ENCODE measurements at places on chromosomes 4 and X.

- DNase-seq: no peak
Measured at GRCh38 chr4:53917729-53918128, 146.7 kb downstream of the CHIC2 start.

DNA sequence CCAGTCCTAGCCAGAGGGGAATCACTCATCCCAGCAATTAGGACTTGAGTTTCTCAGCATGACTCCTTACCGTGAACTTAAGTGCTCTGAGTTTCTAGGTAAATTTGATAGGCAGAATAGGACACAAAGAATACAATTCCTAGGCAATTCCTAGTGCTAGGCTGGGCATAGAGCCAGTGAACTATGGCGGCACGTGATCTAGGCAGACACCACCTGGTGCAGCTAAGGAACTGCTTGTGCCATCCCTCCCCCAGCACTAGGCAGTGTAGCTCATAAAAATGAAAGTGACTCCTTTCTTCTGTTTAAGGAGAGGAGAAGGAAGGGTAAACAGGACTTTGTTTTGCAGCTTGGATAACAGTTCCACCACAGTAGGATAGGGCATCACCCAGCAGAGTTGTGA is 736.3 kb upstream of the PCDH7 start:
- no peak for DNase-seq

DNA sequence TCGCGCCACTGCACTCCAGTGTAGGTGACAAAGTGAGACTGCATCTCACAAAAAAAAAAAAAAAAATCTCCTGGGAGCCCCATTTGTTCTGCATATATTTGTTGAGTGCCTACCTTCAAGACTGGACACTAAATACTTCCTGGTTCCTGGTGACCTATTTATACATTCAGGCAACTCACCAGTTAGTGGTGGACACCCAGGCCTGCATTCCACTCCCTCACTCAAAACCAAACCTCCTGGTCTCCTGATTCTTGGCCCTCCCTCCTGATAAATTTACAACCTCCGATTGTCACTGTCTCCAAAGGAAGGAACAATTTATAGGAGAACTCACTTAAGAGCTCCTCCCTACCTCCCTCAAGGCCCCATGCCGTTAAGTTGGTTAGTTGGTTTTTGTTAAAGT is 3.1 kb downstream of the SYAP1 start:
- DNase-seq: no peak

DNA sequence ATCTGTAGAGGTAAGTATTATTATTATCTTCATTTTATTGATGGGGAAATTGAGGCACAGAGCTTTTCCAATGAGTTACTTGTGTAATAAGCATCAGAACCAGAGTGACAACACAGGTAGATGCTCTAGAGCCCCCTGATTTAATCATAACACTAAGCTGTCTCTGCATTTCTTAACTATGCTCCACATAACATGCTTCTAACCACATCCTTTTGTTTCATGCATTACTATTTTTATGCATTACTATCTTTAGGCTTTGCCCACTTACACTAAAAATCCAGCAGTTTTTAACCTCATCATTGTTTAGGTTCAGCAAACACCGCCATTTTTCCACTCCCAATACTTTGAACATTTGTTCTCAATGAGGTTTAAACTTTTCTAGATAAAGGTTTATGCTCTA is 1900.8 kb upstream of the PCDH10 start:
- DNase-seq: no peak

GRCh38 chr4:6720202-6720699 is 4.3 kb downstream of the BLOC1S4 start:
- peak; percentile 84 for DNase-seq

DNA sequence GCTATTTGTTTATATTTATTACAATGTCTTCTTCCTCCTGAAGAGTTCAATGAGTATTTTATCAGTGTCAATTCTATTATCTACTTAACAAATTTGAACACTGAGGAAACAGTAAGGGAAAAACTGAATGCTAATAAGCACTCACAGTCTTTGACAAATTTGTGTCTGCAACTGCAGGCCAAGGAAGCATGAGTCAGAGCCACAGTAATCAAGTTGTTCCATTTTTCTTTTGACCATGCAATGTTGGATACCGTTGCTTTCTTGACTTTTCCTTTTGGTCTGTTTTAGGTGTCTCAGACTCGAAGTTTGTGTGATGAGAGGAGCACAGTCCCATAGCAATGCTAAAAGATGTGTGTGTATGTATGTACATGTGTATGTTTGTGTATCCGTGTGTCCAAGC is 359.6 kb downstream of the IL1RAPL1 start:
- DNase-seq: no peak

- DNase-seq: no peak
Measured at GRCh38 chr4:53119680-53120079, 246.2 kb downstream of the SCFD2 start.

DNA sequence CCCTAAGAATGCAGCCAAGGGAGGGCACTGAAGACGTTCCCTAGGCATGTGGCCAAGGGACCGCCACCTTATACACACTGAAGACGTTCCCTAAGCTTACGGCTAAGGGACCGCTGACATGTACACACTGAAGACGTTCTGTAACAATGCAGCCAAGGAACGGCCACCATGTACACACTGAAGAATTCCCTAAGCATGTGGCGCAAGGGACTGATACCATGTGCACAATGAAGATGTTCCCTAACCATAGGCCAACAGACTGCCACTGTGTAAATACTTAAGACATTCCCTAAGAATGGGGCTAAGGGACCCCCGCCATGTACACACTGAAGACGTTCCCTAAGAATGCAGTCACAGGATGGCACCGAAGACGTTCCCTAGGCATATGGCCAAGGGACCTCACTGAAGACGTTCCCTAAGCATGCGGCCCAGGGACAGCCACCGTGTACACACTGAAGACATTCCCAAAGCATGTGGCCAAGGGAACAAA is 36.1 kb downstream of the DHRSX start:
- DNase-seq: no peak

DNA sequence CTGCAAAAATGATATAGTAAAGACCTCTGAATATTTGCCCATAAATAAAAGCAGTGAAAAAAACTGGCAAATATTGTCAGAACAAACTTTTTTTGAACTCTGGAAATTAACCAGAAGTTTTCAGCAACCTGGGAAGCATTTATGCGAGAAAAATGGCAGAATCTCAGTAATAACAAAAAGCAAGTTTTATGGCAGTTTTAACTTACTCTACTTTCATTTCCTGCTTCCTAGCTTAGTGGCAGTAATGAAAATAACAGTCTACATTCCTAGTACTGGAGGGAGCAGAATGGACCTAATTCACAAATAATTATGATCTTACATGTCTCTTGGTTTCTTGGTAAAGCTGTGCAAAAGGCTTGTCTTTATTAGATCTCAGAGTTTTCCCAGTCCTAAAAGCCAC is 460.1 kb downstream of the NAF1 start:
- DNase-seq: no peak

- no peak for DNase-seq
Measured at GRCh38 chrX:137290011-137290410, 256.2 kb upstream of the GPR101 start.

DNA sequence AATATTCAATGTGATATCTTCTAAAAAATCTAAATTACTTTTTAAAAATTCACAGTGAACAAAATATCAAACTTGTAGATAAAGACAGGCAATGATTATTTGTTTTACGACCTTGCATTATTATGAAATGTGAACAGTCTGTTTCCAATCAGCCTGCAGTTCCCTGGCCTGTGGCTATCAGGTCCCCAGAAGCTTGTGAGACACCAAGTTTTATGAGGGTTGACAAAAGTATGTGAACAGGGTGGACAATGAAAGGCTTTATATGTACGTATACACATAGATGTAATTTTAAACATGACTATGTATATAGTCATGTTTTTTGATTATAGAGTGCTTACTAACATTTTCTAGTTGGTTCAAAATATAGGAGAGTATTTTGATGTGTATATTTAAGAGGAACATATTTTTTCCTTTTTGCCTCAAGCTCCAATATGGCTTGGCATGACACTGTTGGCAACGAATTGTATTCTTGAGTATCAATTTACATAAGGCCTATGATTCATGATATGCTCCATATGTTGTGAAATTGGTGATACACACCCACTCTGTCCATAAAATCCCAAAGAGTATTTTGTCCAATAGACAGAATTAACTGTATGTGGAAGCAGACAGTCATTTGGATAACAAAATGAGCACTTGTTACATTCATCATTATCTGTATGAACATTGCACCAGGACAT is 55.7 kb downstream of the BTC start:
- DNase-seq: no peak

DNA sequence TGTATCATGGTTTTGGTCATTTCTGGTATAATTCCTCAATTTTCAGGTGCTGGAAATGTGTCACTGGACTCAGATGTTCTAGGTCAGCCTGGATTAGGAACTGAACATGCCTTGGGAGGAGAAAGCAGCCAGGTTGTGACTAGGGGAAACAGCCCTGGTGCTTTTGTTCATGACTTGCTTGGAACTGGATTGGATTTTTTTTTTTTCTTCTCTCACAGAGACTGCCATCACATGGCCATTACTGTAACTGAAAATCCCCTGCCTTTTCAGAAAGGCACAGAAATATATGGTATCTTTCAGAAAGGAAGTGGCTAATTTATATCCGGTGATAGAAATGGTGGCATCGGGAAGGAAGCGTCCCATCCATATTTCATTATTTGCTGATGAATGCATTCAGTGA is 34.6 kb downstream of the SEPTIN11 start:
- DNase-seq: no peak

GRCh38 chrX:9558615-9559014 is 93.8 kb downstream of the TBL1X start:
- no peak for DNase-seq

- no peak for DNase-seq
Measured at GRCh38 chr4:118740869-118741268, 55.7 kb downstream of the METTL14 start.

- no peak for DNase-seq
Measured at GRCh38 chr4:40043786-40044185, 12.9 kb upstream of the N4BP2 start.

- no peak for DNase-seq
Measured at GRCh38 chr4:13522282-13523104, 21.8 kb downstream of the NKX3-2 start.

DNA sequence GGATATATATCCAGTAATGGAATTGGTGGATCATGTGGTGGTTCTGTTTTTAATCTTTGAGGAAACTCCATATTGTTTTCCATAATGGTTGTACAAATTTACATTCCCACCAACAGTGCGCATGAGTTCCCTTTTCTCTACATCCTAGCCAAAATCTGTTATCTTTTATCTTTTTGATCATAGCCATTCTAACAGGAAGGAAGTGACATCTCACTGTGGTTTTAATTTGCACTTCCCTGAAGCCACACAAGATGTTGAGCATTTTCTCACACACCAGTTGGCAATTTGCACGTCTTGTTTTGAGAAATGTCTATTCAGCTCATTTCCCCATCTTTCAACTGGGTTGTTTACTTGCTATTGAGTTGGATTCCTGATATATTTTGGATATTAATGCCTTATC is 194.9 kb downstream of the CBLL2 start:
- DNase-seq: no peak

DNA sequence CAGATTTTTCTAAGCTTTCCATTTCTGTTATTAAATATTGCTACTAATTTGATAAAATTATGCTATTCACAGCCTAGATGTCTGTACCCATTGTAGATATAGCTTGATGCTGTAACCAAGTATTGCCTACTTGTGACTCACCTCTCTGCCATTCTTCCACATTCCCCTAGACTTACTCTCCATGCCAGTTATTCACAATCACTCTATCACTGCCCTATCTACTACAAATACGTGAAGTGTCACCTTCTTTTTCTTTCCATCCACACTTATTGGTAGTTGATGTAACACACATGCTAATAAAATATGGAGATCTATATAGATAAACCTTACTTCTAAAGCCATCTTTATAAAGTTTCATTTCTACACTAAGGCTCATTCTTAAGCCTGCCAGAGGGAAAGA is 179.4 kb upstream of the PACRGL start:
- no peak for DNase-seq

- no peak for DNase-seq
Measured at GRCh38 chrX:40245488-40246071, 147.8 kb upstream of the BCOR start.

DNA sequence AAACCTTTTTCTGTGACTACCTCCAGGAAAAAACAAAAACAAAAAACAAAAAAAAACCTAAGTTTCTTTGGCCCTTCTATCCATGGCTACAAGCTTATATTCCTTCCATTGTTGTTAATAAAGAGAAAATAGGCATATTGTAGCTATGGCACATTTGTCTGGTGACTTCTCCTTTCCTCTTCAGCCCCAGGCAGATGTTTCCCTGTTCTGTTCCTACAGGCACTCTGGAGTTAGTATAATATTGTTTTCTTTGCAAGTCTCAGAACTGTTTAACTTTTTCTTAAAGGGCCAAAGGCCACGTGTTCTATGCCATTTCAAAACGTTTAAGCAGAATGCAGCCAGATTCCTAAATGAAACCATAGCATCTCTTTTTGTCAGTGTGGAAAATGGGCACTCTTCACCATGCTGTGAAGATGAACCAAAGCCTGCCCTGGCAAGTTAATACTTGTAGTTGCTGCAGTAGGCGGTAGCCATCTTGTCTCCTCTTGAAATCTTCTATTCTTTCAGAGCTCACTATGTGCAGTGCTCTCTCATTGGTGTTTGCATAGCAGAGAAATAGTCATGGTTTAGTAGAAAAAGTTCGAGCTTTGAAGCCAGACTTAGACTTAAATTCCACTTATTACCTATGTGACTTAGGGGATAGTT is 44.8 kb upstream of the MTMR1 start:
- no peak for DNase-seq

DNA sequence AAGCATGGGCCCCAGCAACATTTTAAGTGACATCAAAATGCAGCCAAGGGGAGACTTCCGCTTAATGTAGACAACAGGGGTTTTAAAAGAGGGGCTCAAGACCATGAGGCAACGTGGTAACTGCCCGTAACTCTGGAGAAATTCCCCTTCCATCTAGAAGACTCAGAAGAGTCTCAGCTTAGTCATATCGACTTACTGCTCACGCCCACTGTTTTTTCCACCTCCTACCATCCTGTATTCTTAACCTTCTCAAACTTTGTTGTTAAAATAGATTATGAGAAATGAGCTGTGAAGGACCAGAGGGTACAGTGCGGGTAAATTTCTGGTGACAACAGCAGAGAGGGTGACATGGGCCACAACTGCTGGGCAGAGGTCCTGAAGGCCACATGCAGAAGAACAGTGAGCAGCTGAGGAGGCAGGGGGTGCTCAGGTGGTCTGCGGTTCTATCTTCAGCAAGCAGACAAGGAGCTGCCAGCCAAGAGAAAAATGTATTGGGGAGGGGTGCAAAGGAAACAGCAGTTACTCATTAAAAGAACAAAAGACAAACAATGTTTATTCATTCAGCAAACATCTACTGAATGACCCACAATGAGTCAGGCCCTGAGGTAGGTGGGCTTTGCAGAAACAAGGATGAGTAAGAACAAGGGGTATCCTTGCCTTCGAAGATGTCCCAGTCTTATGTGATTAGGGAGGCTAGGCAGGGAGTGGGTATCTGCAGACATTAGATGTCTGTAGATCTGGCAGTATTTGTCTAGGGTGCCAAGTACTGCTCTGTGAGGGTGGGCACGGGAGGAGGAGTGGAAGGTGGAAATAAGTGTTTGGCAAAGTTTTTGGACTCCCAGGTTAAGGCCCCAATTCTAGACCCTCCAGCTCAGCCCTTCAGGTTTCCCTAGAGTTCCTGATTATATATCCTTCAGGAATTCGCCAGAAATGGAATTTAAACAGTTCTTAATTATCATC is 175.3 kb downstream of the TSPAN5 start:
- no peak for DNase-seq
